ENCODE measurements at places on chromosomes 11 and 22.

- DNase-seq: no peak
Observed at GRCh38 chr11:109512249-109512648, 90.3 kb downstream of the C11orf87 start.

DNA sequence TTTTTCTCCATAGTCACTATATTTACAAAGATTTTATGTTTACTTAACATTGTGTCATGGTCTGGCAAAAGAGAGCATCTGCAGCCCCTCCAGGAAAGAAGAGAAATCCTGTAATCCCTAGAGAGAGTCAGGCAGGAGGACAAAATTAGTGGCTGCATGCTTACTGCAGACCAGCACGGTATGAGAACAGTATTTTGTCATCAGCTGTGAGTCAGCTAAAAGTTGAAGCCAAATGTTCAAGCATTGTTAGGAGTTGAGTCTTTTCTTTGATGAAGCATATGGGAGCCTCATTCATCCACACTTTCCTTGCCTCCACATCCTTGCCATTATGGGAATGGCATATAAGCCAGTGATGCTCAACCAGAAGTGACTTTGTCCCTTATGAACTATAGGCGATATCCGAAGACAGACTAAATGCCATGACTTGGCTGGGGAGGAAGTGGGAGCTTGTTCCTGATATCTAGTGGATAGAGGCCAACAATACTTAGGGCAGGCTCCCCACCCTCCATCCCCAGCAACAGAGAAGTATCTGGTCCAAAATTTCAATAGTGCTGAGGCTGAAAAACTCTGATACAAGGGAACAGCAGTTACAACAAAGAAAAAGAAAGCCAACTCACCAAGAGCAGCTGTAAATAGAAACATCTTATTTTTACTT is 112.0 kb upstream of the OR5AK2 start:
- peak; percentile 18 for DNase-seq

DNA sequence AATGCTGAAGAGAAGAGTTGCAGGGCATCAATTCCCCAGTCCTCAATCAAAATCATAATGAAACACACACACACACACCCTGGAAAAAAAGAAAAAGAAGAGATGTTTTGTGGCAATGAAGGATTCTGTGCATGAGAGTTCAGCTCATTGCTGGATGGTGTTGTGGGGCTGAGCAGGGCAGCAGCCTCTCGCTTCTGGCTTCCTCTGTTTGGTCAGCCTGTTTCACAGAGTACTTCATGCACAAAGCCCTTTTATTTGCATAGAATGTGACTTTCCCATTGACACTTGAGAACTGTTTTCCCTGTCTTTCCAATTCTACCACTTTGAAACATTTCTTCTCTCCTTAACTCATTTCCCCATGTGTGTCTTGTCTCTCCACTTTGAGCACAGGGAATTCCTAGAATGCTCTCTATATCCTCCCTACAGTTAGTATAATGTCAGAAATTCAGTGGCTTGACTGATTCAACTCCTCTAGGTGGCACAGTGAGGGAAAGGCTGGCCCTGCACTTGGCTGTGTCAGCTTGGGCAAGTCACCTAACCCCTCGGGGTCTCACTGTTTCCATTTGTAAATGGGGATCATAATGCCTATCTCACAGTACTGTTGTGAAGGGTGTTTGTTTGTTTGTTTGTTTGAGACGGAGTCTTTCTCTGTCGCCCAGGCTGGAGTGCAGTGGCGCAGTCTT is 25.4 kb upstream of the BSX start:
- DNase-seq: peak; percentile 19

- DNase-seq: peak; percentile 54
Observed at GRCh38 chr11:125345421-125346178, 150.5 kb downstream of the FEZ1 start.

GRCh38 chr11:105158436-105158835 is 18.9 kb upstream of the CARD18 start:
- no peak for DNase-seq

GRCh38 chr11:109401545-109401944 is 20.4 kb upstream of the C11orf87 start:
- no peak for DNase-seq

GRCh38 chr11:103680826-103681225 is 355.6 kb upstream of the DDI1 start:
- DNase-seq: no peak

GRCh38 chr11:93073026-93073425 is 103.6 kb downstream of the MTNR1B start:
- no peak for DNase-seq

DNA sequence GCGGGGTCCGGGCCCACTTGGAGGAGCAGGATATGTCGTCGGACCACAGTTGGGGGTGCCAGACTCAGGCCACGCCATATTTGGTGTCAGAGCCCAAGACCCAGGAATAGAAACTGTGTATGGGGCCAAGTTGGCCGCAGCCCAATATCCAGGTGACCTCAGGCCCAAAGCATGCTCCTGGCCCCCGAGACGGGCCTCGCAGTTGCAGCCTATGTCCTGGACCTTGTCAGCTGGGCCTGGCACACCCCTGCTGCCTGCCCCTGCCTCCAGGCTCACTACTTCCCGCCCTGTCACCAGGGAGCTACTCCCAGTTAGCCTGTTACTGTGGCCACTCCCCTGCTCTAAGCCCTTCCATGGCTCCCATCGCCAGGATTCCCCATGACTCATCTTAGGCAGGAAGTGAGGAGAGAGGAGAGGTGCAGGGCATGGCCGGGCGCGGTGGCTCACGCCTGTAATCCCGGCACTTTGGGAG is 23.1 kb downstream of the A4GALT start:
- no peak for DNase-seq

GRCh38 chr11:134412203-134413042 is at the start of gene B3GAT1:
Gene B3GAT1 (minus strand): TSS chr11:134412242. CDS start chr11:134387659, 24,583 bp downstream.
- DNase-seq: no peak

DNA sequence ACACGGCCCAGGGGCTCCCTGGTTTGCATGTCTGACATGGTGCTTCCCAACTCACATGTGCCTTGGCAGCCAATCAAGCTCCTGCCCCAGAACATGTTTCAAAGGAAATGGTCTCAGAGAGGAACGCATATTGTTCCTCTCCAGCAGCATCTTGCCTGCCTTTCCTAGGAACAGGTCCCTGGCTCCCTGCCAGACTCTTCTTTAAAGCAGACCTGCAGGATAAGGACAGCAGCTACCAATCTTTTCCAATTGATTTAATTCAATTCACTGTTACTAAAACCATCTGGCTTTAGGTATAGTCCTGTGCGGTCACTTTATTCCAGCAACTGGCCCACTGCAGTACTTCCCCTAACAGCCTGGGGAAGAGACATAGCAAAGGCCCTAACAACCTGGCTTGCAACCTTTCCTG is 79.9 kb downstream of the AMBRA1 start:
- DNase-seq: no peak

DNA sequence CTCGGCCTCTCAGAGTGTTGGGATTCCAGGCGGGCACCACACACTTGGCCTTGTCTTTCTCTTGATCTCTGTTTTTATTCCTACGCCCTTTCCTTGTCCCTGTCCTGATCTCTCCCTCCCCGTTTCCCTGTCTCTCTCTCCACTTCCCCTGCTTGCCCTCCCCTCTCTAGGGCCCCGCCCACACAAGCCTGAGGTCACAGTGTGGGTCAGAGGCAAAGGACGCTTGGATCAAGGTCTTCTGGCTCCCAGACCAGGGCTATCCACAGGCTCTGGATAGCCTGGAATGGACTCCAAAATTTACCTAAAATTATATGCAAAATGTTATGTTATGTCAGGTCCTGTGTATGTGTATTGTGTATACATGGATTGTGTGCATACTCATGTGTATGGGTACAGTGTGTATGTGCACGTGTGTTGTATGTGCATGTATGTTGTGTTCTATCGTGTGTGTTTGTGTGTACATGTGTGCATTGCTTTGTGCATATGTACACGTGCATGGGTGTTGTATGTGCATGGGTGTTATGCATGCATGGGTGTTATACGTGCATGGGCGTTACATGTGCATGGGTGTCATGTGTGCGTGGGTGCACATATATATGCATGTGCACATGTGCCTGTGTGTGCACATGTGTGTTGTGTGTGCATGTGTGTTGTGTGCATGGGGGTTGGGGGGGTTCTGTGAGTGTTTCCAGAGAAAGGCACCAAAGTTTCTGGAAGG is 38.3 kb downstream of the TP53I11 start:
- DNase-seq: no peak
